Iris pigment epithelial cell (primary cell): ENCODE measurements at places on chromosomes 4 and X.

DNA sequence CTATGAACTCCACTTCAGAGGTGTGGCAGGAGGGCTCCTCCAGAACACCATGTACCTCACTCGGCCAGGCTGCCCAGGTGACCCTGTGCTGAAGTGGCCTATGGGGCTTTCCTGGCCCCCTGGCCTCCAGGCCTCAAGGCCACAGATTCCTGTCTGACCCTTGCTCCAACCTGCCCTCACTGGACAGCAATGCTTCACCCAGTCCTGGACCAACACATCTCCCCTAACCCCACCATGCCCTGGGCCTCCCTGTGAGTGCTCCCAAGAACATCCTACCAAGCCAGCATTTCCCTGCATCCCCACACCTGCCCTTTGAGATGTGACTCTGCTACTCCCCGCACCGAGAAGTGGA, 10.5 kb downstream of the ZFYVE28 start:
- DNase-seq: no peak

DNA sequence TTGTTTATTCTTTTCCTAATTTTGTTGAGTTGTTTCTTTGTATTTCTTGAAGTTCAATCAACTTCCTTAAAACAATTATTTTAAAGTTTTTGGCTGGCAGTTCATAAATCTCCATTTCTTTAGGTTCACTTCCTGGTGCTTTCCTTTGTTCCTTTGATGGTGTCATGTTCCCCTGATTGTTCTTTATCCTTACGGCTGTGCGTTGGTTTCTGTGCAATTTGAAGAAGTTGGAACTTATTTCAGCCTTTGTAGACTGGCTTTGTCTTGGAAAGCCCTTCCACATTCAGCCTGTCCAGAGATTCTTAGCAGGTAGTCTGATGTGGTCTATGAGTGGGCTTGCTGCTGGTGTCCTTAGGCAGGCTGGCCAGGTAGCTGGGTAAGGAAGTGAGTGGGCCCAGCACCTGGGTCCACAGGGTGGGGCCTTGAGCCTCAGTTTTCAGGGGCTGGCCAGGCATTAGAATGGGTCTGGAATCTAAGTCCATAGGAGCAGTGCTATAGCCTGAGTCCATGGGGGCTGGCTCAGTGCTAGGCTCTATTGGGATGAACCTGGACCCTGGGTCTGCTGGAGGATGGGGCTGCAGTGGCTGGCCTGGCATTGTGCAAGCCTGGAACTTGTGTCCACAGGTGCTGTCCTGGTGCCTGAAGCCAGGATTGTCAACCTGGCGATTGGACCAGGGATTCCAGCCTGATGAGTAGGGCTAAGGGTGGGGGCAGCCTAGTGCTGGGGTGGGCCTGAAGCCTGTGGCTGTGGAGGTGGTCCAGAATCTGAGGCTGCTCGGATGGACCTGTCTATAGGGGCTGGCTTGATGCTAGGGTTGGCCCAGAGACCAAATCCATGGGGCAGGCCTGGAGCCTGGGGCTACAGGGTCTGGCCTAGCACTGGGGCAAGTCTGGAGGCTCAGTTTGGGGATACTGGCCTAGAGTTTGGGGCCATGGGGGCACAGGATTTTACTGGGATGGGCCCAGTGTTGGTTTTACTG, 152.4 kb downstream of the STAG2 start:
- DNase-seq: no peak

DNA sequence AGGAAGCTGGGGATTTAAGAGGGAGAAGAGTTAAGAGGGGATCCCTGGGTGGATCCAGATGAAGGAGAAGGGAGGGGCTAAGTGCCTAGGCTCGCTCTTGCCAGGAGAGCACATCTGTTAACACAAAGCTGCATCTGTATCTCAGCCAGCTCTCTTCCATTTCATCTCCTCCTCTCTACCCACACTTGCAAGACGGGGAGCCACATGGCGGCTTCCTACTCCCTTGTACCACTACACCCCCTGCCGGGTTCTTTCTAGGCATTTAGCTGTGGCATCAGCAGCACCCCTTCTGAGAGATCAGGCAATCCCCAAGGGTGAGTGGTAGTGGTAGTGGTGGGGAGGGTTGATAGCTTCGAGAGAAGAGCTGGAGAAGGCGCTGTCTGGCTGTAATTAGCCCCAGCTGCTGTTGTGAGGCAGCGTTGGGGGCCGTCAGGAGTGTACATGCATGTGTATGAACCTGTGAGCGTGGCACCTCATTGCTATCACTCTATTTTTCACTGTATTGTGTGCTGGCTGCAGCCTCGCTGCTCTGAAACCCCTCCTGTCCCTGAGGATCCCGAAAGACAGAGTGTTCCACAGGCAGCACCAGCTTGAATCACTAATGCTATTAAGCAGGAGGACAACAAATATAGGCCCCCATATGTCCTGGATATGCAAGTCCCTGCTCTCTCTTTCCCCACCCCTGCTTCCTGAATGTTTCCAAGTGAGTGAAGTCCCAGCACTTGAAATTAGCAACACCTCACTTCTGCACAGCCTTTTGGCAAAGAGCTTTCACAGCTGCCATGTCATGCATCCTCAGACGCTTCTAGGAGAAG, 73.7 kb downstream of the RTL9 start:
- DNase-seq: no peak

DNA sequence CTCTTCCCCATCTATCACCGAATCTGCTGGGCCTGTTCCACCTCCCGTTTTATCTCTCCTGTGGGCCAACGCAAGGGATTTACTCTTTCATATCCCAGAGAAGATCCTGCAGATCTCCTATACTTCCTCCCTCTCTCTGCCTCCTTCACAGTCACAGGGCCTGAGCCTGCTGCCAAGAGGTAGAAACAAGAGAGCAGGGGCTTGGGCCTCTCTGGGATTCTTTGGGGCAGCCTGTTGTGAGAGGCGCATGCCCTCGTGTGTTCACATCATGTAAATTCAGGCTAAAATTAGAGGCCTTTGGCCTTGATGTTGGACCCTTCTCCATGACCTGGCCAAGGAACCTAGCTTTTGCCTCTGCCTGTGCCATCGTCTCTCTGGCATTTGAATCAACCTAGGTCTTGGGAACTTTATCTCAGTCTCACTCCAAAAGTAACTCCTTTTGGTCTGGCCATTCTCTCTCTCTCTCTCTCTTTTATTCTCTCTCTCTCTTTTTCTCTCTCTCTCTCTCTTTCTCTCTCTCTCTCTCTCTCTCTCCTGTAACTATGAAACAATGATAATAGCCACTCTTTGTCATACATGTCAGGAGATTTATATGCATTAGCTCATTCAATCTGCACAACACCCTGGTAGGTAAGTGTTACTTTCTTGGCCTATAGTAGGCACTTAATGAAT, 20.0 kb upstream of the EFNB1 start:
- DNase-seq: peak; percentile 13

DNA sequence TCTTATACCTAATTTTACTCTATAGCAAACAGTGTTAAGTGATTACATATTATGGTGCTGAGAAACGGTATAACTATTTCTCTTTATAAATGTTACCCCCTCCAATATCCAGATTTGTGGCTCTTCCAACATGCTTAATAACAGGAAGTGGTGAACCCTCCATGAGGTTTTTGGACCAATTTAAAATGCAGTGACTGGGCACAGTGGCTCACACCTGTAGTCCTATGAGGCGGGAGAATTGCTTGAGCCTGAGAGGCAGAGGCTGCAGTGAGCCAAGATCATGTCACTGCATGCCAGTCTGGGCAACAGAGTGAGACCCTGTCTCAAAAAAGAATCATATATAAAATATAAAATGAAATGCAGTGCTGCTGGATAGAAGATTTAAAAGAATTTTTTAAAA, 137.3 kb downstream of the MGST2 start:
- DNase-seq: no peak
